Activated T-cell treated with anti-CD3 and anti-CD28 coated beads for 48 hours (primary cell): ENCODE measurements at places on chromosomes 7 and 10.
A peak's percentile ranks its signal among the peaks of the same experiment; 100 is the strongest.

- DNase-seq, result peak; percentile 80
Observed at GRCh38 chr10:100346351-100346764, 675 bp upstream of the SCD start.

GRCh38 chr10:108612485-108612884 is 1310.8 kb downstream of the XPNPEP1 start:
- DNase-seq, result no peak

DNA sequence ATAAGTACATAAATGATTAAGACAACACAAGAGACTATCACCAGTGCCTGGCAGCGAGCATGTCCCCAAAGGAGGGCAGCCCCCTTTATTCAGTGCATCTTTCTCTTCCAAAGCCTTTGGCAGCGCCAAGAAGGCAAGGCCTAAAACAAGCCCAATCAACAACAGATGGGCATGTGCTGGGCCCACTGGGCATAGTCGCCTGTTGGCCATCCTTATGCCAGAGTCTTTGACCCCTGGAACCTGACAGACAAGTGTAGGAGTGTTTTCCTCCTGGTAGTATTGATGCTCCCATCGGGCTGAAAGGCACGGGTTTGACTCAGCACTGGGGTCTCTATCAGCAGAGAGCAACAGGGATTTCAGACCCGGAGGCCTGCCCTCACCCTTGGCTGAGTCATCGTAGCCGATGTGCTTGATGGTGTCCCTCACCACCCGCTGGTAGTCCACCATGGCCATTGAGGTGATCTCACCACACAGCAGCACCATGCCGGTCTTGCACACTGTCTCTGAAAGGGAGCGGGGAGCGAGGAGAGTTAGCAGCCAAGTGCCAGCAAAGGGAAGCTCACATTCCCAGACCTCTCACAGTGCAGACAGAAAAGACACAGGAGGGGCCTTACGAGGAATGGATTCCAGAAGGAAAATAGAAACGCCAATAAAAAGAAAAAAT is 5.8 kb downstream of the MAT1A start:
- no peak for DNase-seq

DNA sequence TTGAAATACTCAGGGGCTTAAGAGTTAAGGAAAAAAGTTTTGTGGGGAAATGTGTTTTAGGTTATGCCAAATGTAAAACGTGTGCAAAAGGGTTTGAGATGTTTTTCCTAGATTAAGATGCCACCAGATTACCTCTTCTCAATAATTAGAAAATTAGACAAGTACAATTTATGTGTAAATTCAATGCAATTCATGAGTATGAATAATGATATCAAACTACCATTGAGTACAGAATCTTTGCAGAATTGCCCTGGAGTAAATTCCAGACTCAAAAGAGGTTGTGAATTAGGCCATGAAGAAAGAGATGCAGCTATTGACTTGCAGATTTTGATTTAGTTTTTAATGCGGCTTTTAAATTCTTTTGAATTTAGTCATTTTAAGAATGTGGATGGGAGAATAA is 159.4 kb upstream of the INHBA start:
- DNase-seq, result no peak

DNA sequence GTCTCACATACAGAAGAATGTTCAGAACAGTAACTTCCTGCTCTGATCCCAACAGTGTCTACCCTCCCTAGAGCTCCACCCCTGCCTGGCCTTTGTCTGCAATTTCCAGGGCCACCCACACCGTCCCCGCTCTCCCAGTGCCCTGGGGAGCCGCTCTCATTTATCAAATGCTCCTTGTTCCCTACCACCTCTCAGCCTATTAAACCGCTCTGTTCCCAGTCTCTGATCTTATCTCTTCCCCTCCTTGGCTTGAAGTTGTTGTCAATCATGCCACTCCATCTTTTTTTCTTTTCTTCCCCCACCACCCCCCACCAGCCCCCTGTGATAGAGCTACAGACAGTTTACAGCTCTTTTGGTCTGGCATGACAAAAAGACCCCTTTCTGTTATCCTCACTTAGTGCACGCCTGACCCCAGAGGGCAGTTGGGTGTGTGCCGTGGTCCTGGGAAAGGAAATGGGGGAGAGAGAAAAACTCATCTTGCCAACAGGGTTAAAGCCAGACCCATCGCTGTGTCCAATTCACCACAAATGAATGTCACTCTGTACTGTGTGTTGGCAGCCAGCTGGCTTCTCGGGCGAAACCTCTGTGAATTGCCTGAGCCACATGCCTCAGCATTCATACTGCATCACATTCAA is 28.8 kb upstream of the HECTD2 start:
- no peak for DNase-seq

GRCh38 chr10:75231672-75232581 is 3.8 kb downstream of the COMTD1 start:
- no peak for DNase-seq

- no peak for DNase-seq
Observed at GRCh38 chr7:43653891-43654504, 71.1 kb downstream of the STK17A start.
